Activated naive CD4-positive, alpha-beta T cell treated with anti-CD3 and anti-CD28 coated beads for 36 hours (primary cell): ENCODE measurements at places on chromosomes 13 and 19.
A peak's percentile ranks its signal among the peaks of the same experiment; 100 is the strongest.

- no peak for DNase-seq
Measured at GRCh38 chr19:19402656-19403372, 2.7 kb upstream of the GATAD2A start.

DNA sequence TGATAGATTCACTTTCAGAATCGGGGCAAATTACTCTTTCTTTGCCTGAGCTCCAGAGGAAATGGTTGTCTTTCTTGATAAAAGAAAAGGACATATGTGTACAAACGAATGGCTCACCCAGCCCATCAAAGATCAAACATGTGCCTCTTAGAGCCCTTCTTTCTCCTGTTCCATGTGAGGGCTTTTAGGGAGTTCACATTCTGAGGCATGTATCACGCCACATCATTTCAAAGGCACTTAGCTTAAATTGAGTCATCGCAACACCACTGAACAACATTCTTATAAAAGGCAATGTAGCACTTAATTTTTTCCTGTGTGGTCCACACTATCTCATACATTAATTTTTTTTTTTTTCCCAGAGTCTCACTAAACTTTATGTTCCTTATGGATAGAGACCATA lies 521.0 kb downstream of the SUCLA2 start:
- no peak for DNase-seq

- no peak for DNase-seq
Measured at GRCh38 chr13:110685305-110686020, 20.5 kb downstream of the CARS2 start.

DNA sequence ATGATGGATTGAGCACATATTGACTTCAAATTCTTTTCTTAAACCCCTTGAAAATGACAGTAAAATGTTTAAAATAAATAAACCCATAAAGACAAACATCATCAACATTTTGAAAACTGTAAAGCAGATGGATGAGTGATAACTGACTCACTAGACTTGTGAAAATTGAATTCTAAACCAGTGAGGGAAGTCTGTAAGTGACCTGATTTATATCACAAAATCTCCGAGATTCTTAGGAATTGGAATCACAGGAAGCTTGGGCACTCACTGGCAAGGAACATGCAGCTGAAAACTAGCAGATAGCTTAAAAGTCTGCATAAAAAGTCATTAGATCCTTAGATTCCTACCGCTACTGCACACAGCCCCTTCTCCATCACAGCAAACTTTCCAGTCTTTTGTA lies 51.3 kb upstream of the TSC22D1 start:
- DNase-seq = no peak

GRCh38 chr13:76225815-76226489 lies 589.8 kb downstream of the LMO7 start:
- DNase-seq = no peak

DNA sequence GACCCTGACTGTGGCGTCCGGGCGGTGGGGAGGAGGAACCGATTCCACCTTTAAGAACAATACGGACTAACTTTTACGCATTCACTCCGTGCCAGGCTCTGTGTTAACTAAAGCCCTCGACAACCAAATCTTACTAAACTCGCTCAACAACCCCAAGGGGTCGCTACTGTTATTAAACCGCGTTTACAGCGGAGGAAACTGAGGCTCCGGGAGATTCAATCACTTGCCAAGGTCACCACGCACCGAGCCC lies 1.2 kb downstream of the SAMD1 start:
- DNase-seq = peak; percentile 33

DNA sequence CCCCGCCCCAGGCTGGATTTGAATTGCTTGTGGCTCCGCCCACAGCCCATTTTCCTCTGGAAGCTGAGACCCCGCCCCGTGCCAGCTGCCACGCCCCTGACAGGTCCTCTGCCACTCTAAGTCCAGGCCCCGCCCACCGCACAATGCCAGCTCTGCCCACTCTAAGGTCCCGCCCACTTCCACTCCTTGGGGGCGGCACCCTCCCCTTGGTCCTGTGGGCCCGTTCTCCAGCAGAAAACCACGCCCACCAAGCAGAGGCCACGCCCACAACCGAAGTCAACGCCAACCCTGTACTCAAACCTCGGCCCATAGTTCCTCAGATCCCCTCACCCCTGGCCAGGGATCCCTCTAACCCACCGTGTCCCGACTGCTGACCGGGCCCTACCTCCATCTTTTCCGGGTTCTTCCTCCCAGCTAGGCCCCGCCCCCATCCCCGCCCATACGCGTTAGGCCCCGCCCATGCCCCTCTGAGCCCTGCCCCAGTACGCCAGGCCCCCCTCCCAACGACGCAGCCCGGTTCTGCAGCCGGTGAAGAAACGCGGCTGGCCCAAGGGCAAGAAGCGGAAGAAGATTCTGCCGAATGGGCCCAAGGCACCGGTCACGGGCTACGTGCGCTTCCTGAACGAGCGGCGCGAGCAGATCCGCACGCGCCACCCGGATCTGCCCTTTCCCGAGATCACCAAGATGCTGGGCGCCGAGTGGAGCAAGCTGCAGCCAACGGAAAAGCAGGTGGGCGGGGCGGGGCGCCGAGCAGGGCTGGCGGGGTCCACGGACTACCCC lies 1.3 kb downstream of the HMG20B start:
- DNase-seq = peak; percentile 92

DNA sequence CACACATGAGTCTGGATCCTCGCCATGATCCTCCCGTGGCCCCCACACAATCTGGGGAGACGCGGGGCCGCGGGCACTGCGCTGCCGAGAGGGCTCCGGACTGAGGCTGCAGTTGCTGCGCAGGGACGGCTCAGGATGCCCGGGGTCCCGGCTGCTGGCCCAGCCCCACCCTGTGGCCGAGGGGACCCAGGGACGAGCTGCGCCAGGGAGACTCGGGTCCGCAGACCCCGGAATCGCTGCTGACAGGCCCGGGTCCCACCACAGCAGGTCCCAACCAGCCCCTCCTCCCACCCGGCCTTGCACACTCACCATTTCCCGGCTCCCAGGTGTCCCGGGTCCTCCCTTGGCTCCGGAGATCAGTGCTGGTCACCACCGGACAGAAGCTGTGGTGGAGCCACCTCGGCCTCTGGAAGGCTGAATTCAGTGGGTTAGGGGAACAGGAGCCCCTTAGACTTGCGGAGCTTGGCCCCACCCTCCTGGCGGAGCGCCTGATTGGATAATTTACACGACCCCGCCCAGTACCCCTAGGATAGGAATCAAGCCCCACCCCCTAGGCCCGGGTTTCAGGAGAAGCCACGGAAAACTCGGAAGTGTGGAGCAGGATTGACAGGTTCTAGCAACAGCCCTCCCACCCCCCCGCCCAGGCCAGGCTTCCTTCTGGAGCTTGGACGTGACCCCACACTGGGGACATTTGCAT lies 57.4 kb downstream of the ZNF44 start:
- no peak for DNase-seq

DNA sequence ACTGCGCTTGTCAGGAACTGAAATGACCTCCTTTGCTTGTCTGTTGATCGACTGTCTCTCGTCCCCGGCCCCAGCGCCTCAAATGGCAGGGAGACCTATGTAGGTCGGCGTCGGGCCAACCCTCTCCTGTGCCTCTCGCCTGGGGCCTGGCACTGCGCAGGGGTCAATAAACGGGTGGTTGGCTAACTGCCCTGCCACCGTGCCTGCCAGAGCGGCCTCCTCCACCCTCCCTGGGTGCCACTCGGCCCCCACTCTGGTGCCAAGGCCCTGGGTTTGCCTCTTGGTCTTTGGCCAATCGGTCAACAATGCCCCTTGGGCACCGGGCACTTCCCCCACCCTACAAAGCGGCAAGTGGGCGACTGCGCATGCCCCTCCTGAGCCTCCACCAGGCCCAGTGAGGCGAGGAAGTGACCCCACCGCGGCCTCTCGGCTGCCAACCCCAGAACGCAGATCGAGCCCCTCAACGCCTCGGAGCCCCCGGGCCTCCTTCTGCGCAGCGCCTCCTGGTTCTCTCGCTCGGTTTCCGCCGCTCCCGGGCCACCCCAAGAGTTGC lies 1.1 kb downstream of the KEAP1 start:
- peak; percentile 50 for DNase-seq

GRCh38 chr13:34300559-34300958 lies 482.6 kb downstream of the RFC3 start:
- DNase-seq = no peak

DNA sequence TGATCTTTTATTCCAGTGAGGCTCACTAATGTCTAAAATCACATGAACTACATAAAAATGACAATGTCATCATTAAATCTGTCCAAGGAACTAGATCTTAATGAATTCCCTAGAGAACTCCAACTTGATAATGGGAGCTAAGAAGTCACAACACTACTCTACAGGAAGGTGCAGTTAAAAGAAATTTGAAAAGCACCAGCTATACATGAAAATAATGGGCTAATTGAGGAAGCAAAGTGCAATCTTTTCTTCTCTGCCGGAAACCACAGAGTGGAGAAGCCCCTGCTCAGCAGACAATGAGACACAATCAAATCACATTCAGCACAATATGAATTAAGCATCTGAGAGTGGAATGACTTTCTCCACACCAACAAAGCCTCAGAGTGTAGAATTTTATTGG lies 261.7 kb downstream of the LHFPL6 start:
- no peak for DNase-seq

GRCh38 chr13:20045950-20046548 lies 87.5 kb downstream of the ZMYM2 start:
- DNase-seq = no peak

DNA sequence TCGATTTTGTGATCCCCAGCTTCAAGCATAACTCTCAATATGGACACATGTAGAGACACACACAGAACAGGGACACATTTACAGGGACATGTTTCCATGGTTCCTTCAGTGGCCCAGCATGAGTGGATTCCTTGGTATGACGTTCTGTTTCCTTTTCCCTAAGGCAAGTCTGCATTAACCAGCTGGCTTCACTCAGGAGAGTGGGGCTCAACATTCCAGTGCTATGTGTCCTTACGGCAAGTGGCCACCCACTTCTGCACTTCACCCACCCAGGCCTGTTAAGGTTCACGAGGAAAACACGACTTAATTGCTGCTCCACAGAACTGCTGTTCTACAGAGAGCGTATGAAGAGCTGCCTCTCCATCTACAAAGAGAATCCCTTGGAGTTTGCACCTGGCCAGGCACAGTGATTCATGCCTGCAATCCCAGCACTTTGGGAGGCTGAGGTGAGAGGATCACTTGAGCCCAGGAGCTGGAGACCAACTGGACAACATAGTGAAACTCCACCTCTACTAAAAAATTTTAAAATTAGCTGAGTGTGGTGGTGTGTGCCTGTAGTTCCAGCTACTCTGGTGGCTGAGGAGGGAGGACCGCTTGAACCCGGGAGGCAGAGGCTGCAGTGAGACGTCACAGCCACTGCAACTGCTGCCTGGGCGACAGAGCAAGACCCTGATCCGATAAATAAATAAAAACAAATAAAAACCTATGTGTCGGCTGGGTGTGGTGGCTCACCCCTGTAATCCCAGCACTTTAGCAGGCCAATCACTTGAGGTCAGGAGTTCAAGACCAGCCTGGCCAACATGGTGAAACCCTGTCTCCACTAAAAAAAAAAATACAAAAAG lies 32.5 kb downstream of the BRD4 start:
- no peak for DNase-seq

DNA sequence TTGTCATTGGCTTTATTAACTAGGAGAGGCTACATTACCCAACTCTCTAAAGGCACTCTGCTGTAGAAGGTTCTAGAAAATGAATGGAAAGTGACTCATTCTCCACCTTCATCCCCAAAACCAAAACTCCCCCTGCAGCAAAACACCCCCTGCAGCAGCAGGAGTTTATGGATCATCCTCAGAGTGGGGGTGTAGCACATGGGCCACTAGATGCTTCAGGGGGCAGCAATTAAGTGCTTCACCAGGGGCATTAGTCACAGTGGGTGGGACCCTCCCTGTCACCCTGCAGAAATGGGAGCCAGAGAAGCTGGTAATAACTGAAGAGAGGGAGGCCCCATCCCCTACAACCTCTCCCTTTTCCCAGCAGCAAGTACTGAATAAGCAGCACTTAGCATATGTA lies 64.5 kb upstream of the MED4 start:
- peak; percentile 51 for DNase-seq

DNA sequence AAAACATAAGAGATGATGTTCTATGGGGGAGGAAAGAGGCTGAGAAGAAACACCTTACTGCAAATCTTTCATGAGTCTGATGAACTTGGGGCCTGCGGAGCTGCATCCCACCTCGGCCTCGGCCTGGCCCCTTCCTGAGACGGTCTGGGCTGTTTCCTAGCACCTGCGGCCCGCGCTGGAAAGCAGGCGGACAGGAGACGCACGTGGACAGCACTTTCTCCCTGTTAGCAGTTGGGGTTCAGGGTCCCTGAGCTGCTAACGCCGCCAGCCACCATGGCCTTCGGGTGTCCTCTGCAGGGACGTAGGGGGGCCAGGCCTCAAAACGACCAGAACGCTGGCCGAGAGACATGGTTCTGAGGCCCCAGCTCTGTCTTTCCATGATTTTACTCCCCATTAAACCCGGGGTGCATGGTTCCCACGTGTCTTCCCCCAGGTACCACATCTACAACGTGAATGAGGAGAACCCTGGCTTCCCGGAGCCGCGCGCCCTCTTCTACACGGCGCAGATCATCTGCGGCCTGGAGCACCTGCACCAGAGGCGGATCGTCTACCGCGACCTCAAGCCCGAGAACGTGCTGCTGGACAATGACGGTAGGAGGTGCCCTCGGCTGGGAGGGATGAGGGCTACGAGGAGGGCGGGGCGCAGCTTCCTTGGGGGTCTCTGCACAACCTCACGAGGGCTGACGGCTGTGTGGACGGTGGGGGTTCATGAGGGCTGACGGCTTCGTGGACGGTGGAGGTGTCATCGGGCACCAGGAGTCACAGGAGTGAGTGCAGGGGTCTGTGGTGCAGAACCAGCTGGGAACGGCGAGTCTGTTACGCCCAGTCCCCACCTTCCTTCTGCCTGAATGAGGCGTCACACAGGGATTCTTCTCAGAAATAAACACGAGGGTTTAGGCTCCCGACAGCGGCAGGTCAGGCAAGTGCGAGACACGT lies 4.3 kb downstream of the GRK1 start:
- peak; percentile 3 for DNase-seq

- DNase-seq = no peak
Measured at GRCh38 chr19:46475986-46476385, 4.6 kb upstream of the PNMA8A start.

DNA sequence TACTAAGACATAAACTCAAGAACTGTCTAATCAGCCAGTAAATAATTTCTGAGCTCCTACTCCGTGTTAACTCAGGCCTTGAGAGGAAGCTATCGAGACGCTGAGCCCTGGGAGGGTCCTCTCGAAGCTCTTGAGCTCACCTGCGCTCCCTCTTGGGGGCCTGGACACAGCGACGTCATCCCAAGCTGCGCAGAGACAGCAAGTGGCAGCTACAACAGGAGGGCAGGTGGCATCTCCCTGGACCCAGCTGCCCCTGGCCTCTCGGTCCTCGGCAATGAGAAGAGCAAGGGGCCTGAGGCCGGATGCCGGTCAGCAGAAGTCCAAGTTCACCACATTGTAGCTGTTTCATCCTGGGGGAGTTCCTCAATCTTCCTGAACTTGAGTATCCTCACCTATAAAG lies 30.5 kb upstream of the TUBGCP3 start:
- no peak for DNase-seq

GRCh38 chr19:32318884-32319520 lies 26.4 kb upstream of the ZNF507 start:
- DNase-seq = peak; percentile 39

DNA sequence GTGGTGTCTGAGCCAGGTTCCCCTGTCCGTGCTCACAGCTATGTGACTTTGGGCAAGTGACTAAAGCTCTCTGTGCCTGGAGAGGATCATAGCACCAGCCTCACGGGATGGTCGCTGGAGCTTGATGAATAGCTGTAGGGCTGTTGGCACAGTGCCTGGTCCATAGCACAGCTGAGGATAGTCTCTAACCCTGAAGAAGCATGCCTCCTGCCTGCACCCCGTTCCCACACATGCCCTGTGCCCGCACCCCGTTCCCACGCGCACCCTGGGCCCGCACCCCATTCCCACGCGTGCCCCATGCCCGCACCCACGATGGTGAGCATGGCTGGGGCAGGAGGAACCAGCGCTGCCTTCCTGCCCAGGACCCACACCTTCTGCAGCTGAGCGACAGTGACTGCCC lies 63.7 kb upstream of the F7 start:
- no peak for DNase-seq
